ENCODE measurements at places on chromosomes 6 and 20.

DNA sequence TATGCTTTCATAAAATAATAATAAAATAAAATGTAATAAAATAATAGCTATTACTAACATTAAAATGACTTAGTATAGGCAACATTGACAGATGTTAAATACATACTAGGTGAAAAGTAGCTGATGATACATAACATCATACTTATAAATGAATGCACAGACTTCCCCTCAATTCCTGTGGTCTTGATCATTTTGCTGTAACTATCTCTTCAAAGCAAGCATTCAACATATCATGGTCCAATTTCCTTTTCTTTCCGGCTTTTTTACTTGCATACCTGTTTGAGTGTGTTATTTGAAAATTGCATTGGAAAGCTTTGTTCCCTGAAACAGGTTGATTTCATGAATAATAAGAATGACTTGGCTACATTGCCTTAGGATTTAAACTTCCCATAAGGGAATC, 309.3 kb downstream of the HDGFL1 start:
- peak; percentile 42 for DNase-seq

DNA sequence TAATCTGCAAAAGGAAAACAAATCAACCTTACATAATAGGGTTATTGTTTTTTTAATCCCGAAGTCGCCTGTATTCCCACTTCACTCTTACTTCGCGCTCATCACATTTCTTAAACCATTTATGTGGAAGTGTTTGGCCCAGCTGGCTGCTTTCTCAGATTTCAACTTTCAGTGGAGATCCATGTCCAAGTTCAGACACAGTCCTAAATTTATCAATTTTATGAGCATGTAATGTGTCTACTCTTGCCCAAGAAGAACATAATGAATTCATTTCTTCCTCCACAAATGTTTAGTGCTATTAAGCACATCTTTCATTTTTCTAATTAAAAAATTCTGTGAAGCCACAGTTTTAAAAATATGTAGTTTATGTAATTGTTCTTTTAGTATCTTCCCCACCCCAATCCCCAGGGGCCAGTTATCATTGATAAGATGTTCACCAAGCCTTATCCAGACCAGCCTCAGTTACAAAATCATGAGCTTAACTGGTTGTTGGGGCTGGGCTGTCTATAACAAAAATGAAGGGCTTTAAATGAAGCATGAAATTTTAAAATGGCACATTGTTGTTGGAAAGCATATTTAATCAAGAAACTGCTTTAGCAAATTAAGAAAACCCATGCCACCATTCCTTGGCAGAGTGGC, 151.7 kb downstream of the UST start:
- DNase-seq: no peak

DNA sequence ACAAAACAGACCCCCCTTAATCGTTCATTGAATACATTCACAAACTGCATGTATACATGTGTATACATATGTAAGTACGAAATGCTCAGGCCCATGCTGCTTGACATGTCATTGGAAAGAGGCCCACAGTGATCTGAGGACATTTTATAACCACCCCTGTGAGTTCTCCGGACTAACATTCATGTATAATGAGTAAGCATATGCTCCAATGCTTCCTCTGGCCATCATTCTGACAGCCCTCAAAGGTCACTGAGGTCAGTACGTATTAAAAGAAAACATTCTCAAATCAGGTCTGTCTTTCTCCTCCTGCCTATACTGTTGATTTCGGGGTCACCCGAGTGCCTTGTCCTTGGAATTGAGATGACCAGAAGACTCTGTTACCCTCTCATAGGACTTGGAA, 54.9 kb downstream of the TENT5A start:
- DNase-seq: no peak

- DNase-seq: no peak
These were observed 94.2 kb downstream of the FAM50B start for GRCh38 chr6:3943331-3943765.

DNA sequence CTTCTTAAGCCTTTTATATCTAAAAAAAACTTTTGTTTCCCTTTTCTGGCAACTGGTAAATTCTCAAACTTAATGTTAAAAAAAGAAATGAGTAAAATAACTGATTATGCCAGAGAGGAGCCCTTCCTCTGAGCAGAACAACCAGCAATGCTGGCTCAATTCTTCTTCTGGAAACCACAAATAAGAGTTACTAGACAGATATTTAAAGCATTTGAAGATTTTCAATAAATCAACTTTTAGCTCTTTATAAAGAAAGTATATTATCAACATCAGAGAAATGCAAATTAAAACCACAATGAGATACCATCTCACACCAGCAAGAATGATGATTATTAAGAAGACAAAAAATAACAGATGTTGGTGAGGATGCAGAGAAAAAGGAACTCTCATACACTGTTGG, 61.1 kb upstream of the TCF21 start:
- no peak for DNase-seq

- no peak for DNase-seq
These were observed 9.9 kb upstream of the SDCBP2 start for GRCh38 chr20:1338801-1339200.

DNA sequence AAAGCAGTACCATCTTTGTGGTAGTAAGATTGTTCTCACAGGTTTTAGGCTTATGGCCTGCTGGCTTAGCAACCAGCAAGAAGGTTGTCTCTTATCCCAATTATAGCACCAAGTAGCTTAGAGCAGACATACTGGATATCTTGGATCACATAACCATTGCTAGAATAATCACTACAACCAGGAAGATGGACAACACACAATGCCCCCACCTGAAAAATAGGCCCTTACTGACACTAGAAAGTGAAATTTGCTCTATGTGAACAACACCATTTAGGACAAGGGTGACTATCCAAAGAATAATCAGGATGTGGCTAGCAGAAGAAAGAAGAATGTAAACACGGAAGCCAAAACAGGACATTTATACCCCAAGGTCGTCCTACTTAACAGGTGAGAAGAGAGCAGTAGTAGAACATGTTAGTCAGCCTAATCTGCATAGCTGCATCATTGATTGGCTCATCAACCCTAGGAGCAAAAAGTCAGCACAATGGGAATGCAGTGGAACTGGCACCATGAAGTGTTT, 172.7 kb upstream of the MARCKS start:
- peak; percentile 60 for DNase-seq

DNA sequence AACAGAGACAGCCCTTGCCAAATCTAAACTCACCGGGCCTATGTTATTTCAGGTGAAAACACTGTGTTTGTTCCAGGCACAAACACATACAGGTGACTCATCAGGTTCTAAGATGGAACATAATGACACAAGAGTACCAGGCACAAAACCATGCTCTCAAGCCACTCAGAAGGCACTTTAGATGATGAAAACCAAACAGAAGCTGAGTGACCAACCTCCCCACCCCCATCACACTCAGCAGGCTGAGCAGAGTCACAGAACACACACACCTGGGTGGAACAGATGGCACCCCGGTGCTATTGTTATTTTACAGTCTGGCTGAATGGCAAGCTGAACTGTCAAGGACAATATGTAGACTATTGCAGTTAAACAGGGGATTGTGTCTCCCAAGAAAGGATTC, 20.6 kb upstream of the NKX2-2 start:
- no peak for DNase-seq

DNA sequence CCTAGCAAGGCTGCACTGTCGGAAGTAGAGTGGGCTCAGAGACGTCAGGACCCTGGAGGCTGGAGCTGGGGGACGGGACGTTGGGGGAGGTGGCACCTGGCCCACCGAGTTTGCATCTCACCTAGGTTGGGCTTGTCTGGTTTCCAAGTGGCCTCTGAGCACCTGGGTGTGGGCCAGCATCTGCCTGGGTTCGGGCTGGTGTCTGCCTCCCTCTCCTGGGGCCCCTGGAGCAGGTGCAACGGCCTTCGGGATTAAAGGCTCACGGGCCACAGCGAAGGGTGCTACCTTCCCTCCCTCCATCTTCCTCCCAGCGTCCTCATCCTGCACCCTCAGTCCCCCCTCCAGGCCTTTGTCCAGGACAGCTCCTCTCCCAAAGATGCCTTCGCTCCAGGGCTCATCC, 6.0 kb downstream of the HRH3 start:
- no peak for DNase-seq

DNA sequence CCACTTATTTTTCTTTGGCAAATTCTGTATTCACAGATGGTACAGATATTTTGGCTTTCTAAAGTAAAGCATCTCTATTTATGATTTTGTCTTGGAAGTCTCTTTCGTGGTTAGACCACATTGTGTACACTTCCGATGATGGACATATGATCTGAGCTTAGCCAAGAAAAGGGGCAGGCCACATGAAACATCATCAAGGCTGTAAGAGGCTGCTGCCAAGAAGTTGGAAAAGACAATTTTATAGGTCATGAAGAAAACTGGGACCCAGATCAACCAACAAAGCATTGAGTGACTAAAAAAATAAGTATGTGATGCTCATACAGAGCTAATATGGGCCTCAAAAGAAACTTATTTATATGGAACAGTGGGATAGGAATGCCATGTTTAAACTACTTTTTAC, 266.4 kb downstream of the HAO1 start:
- no peak for DNase-seq

DNA sequence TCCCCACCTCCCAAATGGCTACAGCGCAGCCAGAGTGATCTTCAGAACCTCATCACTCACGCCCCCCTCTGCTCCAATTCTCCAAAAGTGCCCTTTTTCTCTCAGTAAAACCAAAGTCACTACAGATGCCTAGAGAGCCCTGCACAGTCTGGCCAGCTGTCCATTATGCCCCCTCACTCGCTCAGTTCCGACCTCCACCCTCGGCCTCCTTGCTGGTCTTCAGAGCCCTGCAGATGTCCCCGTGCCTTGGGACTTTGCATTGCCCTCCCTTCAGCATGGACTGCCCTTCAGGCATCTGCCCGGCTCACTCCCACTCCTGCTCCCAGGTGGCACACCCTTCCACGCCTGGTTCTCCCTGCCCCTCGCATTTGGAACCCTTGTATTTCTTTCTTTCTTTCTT, 1.1 kb upstream of the RAET1E start:
- no peak for DNase-seq

GRCh38 chr20:33694639-33695012, 8.4 kb upstream of the E2F1 start:
- DNase-seq: no peak

DNA sequence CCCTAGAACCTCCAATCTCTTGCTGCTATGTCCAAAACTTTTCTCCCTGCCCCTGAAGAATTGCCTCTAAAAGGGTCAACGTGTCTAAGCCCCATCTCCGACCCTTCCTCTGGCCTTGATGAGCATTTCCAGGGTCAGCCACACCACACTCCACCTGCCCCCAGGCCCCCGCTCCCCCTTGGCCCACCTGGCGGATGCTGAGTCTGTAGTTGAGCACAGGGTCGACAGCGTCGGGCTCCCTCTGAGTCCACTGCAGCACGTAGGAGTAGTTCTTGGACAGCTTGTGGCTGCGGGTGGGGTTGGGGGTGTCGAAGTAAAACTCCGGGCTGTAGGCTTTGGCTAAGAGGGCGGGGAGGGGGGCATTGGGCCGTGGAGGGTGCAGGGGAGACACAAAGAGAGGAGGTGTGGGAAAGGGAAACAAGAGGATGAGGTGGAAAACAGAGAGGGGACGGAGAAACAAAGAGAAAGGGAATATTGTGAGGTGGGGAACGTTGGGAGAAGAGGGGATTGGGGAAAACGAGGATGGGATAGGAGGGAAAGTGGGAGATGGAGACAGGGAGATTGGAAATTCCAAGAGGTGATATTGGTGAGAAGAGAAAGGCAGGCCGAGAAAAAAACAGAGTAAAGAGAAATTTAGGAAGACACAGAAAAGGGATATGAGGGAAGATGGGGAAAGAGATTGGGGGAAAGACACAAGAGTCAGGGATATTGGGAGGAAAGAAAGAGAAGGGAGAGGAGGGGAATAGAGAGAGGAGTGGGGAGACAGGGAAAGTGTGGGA, 50.5 kb downstream of the MDGA1 start:
- no peak for DNase-seq

DNA sequence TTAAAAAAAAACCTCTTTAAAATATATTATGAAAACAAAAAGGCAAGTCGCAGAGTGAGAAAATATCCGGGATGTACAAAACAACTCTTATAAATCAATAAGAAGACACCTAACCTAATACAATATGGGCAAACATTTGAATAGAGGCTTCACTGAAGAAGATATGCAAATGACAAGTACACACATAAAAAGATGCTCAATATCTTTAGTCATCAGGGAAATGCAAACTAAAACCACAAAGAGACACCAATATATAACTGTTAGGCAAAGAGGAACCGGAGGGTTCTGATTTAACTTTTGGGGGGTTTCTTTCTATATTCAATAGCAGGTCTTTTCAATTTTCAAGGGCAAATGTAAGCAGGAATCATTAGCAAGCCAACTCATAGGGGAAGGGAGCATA, 480.7 kb upstream of the SPTLC3 start:
- no peak for DNase-seq

- no peak for DNase-seq
These were observed 13.6 kb downstream of the FGD2 start for GRCh38 chr6:37019065-37019450.

GRCh38 chr6:36519352-36519751, 27.9 kb downstream of the STK38 start:
- DNase-seq: no peak

DNA sequence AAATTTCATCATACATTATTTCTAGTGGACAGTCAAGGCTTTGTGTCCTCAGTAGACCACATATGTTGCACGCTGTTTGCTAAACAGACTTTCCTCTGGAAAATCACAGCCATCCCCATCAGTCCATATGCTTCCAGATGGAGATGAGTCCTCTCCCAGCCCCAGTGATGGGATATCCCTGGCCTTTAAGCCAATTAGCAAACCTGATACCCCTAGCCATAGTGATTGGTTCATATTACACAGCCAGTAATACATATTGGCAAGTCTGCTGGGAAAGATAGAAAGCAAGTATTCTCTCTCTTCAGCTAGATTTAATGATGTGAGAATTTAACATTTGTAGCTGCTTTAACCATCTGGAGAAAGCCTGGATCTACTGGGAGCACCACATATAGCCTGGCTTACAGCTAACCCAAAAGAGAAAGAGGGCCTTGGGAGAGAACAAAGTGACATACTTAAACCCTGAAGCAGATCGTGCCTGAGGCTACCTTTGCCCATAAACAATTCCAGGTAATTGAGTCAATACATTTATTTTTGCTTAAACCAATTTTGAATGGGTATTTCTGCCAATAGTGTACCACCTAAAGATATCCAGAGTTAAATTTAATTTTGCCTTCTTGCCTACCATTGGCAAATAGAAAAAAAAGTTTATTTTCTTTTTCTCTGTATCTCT, 103.5 kb upstream of the HIVEP1 start:
- peak; percentile 53 for DNase-seq
